ENCODE measurements at places on chromosomes 2 and 18.

GRCh38 chr2:119821266-119821665, 61.5 kb downstream of the PTPN4 start:
- DNase-seq = no peak

DNA sequence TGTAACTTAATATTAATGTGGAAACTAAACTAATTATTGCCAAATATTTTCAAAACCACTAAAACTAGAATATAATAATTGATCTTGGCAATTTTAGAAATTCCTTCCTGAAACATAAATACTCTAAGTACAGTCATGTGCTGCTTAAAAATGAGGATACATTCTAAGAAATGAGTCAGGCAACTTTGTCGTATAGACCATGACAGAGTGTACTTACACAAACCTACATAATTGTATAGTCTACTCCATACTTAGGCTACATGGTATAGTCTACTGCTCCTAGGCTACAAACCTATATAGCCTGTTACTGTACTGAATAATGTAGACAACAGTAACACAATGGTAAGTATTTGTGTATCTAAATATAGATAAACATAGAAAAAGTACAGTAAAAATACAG, 27.6 kb downstream of the FEZ2 start:
- no peak for DNase-seq

- DNase-seq = no peak
These were observed 347.2 kb upstream of the NETO1 start for GRCh38 chr18:73214970-73215369.

DNA sequence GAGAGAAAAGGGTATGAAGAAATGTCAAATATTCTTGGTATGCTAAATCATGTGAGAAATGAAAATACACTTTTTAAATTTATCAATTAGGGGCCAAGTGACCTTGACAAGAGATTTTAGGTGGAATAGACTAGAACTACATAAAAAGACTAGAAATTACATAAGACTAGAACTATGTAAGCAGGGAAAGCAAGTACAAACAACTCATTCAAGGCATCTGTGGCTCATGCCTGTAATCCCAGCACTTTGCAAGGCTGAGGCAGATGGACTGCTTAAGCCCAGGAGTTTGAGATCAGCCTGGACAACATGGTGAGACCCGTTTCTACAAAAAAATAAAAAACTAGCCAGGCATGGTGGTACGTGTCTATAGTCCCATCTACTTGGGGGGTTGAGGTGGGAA, 20.3 kb downstream of the SF3B1 start:
- DNase-seq = no peak

DNA sequence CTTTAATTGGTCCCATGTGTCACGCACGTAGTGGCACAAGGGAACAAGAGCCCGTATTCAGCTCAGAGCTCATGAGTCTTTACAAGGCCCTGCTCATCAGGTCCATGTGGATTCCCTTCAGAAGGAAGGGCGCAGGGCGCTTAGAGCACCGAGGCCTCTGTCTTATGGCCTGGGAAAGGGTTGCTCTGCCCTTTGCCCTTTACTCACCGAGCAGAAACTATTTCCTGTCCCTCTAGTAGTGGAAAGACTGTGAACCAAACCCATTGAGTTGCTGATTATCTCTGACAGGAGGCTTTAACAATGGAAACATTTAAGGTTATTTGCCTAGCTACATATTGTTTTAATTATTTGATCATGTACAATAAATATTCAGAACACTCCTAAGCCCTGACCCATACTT, 102.0 kb upstream of the ACAA2 start:
- no peak for DNase-seq
